CD4-positive, alpha-beta T cell treated with Interleukin-6 for 4 hours (primary cell): ENCODE measurements at places on chromosomes 4 and X.

DNA sequence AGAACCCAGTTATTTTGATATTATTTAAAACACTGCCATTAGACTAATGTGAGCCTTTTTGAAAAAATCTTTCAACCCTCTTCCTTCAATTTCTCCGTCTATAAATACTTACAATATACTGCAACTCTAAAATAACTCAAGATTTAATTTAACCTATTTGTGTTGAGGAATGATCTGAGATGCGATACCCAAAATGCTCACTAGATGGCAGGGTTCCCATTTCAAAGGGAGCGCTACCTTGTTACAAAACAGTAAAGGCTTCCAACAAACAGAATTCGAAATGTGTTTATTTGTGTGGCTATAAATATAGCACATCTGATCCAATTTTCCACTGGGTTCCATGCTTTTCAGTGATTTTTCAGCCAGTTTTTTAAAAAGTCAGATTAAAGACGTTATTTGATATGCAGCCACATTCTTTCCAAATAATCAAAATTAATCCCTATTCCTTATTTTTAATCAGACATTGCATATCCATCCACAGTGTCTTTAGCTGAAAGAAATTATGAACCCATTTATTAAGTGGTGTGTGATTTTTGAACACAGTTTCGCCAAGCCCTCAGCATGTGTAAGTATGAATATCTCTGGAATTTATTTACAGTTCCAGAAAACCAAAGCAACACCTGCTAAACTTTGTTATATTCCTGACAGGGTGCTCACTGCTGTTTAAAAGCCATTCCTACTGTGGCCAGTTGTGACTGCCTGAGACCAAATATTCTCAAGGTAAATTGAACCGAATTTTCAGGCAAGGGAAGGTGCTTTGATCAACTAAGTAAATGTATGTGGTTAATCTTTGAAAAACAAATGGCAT, 668.0 kb upstream of the LCORL start:
- peak; percentile 21 for DNase-seq

- no peak for DNase-seq
Measured at GRCh38 chr4:159023741-159024140, 79.1 kb upstream of the RAPGEF2 start.

GRCh38 chr4:164221631-164222030, 532.3 kb upstream of the SMIM31 start:
- no peak for DNase-seq

GRCh38 chrX:7132335-7133049, 15.0 kb upstream of the STS start:
- DNase-seq = peak; percentile 44

DNA sequence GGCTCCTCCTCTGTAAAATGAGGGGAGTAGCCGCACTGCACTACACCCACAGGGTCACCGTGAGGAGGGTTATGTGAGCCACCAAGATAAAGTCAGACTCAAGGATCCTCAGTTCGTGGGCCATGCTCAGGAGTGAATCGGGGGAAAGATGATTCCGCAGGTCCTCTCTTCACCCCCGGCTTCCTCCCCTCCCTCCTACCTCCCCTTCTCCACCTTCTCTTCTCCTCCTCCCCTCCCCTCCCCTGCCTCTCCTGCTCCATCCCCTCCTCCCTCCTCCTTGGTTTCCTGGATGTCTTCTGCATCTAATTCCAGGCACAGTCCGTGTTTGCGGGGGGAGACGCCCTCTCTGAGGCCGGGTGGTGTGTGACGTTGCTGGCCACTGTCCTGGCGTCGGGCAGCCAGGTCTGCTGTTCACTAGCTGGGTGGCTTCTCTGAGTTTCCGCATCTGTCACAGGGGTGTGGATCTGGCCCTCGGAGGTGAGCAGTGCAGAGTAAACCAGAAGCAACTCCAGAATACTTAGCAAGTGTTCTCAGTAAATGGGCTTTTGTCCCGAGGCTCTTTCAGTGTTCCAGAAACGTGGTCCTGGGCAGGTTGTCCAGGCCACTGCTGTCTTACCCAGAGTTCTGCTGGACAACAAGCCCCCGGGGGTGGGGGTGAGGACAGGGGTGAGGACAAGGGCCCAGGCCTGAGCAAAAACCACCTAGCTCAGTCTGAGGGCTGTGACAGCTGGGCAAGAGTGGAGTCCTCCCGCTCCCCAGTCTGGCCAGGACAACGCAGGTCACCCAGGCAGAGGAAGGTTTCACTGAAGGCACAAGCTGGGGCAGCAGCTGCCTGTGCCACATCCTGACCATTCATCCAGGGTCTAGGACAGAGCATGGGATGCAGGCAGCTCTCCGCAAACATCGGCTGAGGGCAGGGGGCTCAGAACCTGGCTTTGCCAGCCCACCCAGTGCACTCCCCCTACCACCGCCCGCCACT, 92.4 kb downstream of the PPP2R2C start:
- no peak for DNase-seq

DNA sequence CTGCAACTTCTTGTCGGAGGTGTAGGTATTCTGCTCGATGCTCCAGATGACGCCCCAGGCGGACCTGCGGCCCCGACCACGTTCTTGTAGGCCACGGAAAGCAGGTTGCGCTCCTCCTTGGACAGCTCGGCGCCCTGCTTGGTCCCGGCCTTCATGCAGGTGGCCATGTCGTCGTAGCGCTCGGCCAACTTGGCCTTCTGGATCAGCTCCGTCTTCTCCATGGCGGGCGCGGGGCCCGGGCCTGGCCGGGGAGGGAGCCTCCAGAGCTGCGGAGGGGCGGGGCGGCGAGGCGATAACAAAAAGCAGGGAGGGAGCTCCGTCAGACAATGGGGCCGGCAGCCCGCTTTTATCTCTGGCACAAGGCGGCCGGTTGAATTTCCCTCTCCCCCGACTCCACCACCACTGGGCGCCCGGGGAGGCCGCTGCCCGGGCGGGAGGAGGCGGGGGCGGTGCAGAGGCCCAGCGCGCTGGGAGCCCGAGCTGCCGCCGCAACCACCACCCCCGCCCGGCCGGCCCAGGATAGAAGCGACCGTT, 28.3 kb upstream of the DRP2 start:
- DNase-seq = no peak

- DNase-seq = no peak
Measured at GRCh38 chr4:41323706-41324105, 67.0 kb downstream of the UCHL1 start.

DNA sequence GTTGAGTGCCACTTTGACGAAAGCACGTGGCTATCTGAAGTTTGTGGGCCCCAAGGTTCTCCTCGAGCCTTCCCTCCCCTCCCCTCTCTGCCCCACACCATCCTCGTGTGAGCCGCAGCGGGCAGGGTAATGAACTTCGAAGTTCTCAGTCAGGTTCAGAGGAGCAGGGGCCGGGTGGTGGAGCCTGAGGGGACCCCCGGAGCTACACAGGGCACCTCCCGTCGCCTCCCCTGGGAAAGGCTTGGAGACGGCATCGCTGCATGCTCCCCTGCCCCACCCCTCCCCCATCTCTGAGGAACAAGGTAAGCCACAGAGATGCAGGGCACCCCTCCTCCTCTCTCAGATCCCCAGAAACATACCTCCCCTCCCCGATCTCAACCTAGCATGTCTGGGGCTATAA, 2.8 kb upstream of the NKX1-1 start:
- no peak for DNase-seq

GRCh38 chrX:29434939-29435338, 780.4 kb upstream of the MAGEB2 start:
- DNase-seq = no peak

DNA sequence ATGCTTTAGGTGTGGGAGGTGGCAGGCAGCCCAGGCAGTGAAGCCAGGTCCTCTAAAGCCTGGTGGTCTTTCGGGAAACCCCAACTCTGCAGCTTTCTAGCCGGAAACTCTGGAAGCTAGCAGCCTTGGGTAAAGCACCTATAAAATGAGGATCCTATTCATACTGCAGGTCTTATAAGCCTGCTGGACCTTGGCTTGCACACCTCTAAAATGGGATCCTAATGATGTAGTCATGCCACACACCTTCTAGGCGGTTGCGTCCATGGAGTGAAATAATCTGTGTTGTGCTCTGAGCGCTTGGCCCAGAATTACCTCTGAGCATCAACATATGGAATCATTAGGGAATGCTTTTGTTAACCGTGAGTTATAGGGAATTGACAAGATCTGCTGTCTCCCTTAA, 36.0 kb upstream of the STS start:
- DNase-seq = no peak

DNA sequence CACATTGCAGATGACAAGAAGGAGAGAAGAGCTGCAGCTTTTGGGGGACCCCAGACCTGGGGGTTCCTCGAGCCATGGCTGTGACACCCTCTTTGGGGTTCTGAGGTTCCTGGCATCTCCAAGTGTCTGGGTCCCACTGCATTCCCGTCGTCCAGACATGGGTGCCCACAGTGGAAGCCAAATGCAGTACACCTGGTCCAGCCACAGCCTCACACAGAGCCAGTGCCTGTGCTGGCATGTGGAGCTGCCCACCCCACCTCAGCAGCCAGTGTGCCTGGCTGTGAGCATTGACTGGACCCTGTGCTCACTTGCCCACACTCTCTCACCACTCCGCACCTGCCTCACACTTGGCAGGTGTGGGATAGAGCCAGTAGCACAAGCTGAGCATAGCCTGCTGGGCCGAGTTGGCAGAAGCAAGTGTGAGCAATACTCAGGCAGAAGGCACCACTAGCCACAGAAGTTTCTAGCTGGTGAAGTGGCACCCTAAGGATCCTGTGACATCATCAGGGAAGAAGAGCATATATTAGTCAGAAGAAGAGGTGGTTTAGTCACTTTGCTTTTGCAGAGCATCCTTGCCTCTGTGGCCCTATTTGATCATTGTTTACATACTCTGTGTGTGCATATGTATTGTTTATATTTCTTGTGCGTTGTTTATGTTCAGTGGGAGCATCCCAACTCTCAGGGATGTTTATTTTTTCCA, 65.0 kb upstream of the MAGEB2 start:
- DNase-seq = no peak

DNA sequence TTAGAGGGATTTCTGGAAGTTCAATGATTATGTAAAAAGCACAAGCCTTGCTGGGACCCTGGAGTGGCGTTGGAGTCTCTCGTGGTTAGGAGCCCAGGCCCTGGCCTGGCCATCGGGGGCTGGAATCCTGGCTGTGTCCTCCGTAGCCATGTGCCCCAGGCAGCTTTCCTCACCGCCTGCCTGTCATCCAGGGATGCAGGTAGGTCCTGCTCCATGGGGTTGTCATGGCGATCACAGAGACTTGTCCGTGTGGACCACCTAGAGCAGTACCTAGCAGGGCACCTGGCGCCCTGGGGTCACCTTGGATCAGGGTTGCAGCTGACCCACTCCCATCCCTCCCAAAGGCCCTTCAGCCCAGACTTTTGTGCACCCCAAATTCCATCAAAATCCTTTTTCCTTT, 30.2 kb upstream of the WFS1 start:
- DNase-seq = no peak

DNA sequence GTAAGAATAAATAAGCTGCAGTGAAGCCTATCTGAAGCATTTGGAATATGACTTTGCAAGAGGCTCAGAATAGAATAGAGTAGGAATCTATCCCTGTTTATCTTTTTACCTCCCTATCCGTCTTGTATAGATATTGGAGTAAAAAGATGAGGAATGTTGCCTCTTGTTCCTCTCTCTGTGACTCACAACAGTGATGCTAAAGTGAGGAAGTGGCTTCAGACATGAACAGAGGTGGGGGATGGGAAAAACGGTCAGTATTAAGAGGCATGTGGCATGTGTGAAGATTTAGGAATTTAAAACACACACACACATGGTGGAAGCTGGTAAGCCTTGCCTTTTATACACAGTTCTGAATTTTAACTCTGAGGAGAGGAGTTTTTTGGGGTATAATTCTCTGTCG, 3.8 kb upstream of the DCAF4L1 start:
- DNase-seq = no peak

DNA sequence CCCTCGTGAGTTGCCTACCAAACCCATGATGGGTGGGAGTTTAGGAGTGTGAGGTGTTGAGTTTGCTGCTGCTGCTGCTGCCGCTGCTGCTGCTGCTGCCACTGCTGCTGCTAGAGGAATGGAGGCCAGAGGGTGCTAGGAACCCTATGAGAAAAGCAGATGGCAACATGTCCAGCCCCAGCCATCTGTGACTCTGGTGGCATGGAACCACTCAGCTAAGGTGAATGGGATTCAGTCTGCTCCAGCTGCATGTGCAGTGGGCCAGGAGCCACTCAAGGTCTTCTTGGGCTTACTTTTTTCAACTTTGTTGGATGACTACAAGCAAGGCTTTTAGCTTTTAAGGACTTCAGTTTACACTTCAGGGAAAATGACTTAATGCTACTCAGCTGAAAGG, 103.8 kb downstream of the RTL5 start:
- DNase-seq = no peak

GRCh38 chrX:107728371-107729099, 47.1 kb downstream of the TSC22D3 start:
- DNase-seq = no peak

- DNase-seq = no peak
Measured at GRCh38 chrX:134633832-134634231, 24.4 kb downstream of the PLAC1 start.

GRCh38 chrX:34638116-34638515, 19.0 kb downstream of the TMEM47 start:
- DNase-seq = no peak

DNA sequence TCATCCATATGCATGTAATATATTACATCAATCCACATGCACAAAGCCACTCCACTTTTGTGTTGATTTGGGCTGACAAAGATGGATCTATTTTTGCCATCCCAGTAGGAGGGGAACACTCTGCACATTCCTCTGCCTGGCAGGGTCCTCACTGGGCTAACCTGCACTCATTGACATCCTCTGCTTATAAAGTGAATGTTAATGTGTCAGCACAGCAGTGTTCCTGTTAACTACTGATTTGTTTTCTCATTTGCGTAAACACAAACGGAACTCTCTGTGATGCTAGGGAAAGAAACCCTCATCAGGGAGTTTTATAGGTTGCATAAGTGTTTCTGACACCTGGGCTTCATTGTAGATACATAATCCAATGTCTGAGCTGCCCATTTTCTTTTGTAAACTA, 826.0 kb downstream of the RAB28 start:
- no peak for DNase-seq

DNA sequence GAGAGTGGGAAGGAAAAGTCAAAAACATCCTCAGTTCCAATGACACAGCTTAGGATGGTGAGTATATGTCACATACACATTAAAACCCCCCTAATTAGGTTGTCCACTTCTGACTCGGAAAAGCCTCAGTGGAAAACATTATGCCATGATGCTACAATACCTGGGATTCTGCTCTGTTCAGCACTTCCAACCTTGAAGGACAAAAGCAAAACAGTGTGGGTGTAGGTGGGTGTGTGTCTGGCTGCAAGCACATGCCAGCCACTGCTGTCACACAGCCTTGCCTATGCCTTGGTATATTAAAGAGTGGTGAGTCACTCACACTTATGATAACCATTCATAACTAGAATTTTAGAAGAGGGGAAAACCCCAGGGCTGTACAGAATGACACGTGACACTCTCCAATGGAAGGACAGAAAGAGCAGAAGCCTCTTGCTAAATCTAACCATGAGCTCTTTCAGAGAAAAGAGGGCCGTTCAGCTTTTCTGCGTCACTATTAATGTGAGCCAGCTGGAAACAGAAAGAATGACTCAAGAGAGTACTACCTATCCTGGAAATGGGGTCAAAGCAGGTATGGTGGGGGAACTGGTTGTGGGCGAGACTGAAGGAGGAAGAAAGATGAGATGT, 159.6 kb downstream of the TET2 start:
- DNase-seq = no peak

- no peak for DNase-seq
Measured at GRCh38 chr4:67973608-67974007, 10.3 kb upstream of the TMPRSS11A start.
